Colonic mucosa (tissue), 4 donors: ENCODE measurements at places on chromosomes 3 and 15. TPM values are rescaled to one million over a fixed set of nuclear protein-coding genes. Genes with fewer than 3 reads are reported as not detected.

The NR1I2 gene
- total RNA-seq, result 70.4 TPM

The SHC4 gene
- total RNA-seq, result 0.30 TPM

The RPL32 gene
- total RNA-seq, result 1,239 TPM

The P2RY14 gene
- total RNA-seq, result 2.9 TPM

The RLBP1 gene
- not detected for total RNA-seq

The CTXN2 gene
- total RNA-seq, result 0.07 TPM

The ADCY5 gene
- total RNA-seq, result 7.8 TPM

DNA sequence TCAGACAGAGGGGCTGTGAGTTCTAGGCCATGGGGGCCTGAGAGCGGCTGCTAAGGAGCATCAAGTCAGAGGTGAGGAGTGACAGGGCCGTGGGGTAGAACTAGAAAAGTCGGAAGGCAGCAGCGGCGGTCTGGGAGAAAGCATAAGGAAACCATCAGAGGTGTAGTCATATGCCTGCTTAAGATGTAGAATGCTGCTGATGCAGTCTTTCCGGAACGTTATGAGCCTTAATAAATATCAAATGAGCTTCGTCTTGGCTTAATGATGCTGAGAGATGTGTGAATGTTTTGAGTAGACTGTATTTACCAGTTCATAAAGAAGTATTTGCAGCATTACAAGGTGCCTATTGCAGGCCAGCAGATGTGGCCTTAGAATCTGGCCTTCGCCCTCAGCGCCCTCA lies 15.2 kb downstream of the ATG7 start:
- H3K4me1 ChIP-seq, result no peaks in the 10 kb centered on the region
- H3K4me3 ChIP-seq, result no peak overlapping the region
- no peak for DNase-seq
- H3K27ac ChIP-seq, result peak overlapping the region; percentile 38
- H3K27me3 ChIP-seq, result no peaks in the 10 kb centered on the region

DNA sequence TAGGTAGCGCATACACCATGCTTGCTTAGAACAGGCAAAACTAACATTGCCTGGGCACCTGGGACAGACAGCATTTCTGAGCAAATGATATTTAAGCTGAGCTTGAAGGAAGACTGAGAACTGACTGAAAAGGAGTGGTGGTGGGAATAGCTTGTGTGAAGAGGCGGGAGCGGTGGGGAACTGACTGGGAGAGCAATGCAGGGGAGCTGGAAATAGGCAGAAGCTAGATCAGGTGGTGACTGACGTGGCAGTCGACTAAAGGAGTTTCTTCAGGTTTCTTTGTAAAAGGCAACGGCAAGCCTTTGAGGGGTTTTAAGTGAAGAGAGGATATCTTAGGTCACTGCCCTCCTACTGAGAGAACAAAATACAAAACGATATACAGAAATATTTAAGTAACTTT lies 61.8 kb downstream of the NEO1 start:
- no peaks in the 10 kb centered on the region for H3K36me3 ChIP-seq
- no peak for DNase-seq
- no peak overlapping the region for H3K27ac ChIP-seq
- H3K4me3 ChIP-seq, result no peak overlapping the region
- no peaks in the 10 kb centered on the region for H3K27me3 ChIP-seq

DNA sequence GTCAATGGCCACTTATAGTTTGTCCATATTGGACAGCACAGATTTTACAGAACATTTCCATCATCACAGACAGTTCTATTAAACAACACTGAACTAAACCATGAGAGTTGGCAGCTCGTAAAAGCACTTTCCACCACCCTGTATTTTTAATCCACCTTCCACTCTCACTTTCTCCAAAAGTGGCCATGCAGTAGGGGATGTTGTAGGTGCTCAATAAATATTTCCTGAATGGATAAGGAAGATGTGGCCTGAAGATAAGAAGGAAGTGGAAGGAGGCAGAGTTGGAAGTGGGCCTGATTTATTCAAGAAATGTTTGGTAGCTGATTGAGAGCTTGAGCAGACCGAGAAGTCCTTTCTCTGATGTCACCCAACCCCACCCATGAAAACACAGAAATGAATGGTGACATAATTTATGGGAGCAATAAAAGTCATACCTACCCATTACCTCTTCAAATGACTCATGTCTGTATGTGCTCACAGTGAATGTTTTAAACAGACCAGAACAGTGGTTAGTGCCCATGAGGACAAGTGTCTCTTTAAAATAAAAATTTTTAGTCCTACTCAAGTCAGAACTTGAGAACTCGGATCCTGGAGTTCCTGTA lies 39.6 kb upstream of the CTNNB1 start:
- no peaks in the 10 kb centered on the region for H3K27me3 ChIP-seq
- peak; percentile 69 for DNase-seq
- no peaks in the 10 kb centered on the region for H3K36me3 ChIP-seq
- no peaks in the 10 kb centered on the region for H3K4me1 ChIP-seq
- no peak overlapping the region for H3K4me3 ChIP-seq

- no peaks in the 10 kb centered on the region for H3K27me3 ChIP-seq
- no peak overlapping the region for H3K27ac ChIP-seq
- DNase-seq, result no peak
- no peaks in the 10 kb centered on the region for H3K4me1 ChIP-seq
Observed at GRCh38 chr3:11818033-11818432, 28.7 kb downstream of the TAMM41 start.

DNA sequence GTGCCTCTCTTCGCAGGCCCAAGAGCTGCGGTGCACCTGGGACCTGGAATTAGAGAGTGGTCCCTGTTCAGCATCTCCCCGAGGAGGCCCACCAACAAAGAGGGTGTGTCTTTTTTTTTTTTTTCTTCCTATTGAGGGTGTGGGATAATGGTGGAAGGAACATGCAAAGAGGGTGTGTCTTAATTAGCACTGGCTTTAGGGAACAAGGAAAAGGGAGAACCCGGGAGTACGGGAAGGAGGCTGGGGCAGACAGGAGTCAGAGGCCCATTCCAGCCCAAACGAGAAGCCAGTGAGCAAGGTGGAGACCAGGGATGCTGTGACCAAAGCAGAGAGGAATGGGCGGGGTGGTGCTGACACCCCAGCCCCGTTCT lies 429 bp upstream of the LOXL1 start:
- H3K4me1 ChIP-seq, result no peaks in the 10 kb centered on the region
- DNase-seq, result no peak
- H3K27ac ChIP-seq, result peak overlapping the region; percentile 14
- no peaks in the 10 kb centered on the region for H3K36me3 ChIP-seq

GRCh38 chr3:39362812-39363211 lies 20.4 kb upstream of the SLC25A38 start:
- no peak overlapping the region for H3K4me3 ChIP-seq
- H3K4me1 ChIP-seq, result no peaks in the 10 kb centered on the region
- DNase-seq, result no peak
- H3K36me3 ChIP-seq, result no peaks in the 10 kb centered on the region

DNA sequence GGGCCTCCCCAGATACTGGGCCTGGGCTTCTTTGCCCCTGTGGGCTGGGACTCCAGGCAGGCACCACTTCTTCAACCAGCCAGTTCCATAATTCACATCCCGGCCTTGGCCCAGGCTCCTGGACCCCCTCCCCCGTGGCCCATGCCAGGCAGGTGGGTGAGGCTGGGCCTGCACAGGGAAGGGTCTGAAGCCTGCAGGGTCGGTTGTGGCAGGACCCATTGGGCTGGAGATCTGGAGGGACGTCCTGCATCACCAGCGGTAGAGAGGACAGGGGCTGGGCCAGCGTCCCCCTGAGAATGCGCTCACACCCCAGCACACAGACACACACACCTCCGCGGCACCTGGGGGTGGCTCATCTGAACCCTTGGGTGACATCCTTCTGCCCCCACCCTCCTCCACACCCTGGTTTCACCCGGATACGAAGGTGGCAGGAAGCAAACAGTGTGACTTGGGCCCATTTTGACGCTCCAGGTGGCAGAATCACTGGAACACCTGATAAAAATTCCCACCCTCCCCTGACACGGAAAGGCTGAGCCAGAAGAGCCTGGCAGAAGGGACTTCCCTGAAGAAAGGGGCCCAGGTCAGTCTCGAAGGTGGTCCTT lies 15.4 kb downstream of the ZDHHC19 start:
- DNase-seq, result no peak
- H3K27ac ChIP-seq, result no peak overlapping the region
- H3K4me3 ChIP-seq, result no peak overlapping the region
- H3K27me3 ChIP-seq, result no peaks in the 10 kb centered on the region
- H3K36me3 ChIP-seq, result no peaks in the 10 kb centered on the region
- peaks cover 13% of the 10 kb centered on the region for H3K4me1 ChIP-seq

DNA sequence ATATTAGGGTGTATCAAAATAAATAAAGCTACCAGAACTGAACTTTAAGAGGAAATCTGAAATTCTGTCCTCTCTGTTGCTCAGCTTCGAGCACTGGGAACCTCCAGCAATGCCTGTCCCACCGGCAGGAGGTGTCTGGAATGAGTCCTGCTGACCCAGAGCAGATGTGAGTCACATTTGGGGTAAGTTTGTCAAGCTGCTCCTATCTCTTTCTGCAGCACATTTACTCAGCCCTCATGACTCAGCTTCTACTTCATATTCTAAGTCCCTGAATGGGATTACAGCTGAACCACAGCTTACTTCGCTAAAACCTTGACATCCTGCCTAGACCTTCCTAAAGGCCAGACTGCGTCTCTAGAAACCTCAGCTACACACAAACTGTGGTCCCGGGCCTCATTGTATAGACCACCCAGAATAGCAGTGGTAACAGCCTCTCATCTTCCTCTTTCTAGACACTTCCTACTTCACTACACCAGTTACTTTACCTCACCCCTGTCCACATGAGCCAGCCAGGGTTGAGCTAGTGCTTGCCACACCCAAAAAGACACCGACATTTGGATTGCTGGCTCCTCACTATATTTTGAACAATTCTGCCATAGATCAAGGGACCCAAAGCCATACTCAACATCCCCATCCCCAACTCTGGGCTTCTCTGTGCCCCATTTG lies 109.6 kb upstream of the TMCO5A start:
- no peak for DNase-seq
- no peaks in the 10 kb centered on the region for H3K27me3 ChIP-seq
- H3K4me1 ChIP-seq, result no peaks in the 10 kb centered on the region

DNA sequence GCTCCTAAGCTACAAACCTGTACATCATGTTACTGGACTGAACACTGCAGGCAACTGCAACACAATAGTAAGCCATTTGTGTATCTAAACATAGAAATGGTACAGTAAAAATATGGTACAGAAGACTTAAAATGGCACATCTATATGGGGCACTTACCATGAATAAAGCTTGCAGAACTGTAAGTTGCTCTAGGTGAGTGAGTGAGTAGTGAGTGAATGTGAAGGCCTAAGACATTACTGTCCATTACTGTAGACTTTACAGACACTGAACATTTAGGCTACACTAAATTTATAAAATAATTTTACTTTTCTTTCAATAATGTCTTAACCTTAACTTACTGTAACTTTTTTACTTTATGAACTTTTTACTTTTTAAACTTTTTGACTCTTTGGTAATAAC lies 76.2 kb downstream of the STAG1 start:
- no peak overlapping the region for H3K4me3 ChIP-seq
- H3K27ac ChIP-seq, result no peak overlapping the region
- DNase-seq, result no peak
- no peaks in the 10 kb centered on the region for H3K4me1 ChIP-seq
- H3K36me3 ChIP-seq, result no peaks in the 10 kb centered on the region

DNA sequence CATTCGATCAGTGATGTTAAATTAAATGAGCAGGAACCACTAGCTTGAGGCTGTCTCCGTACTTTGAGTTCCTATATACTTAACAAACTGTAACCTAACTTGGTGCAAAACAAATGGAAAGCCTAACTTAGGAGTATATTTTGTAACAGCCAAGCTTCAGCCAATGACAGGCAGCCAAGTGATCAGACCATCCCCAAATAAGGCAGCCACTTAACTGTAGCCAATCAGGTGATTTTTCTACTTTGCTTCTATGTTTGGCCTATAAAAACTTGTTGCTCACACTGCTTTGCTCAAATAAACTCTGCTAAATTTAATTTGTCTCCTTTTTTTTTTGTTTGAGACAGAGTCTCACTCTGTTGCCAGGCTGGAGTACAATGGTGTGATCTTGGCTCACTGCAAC lies 19.3 kb upstream of the ZNF770 start:
- no peaks in the 10 kb centered on the region for H3K4me1 ChIP-seq
- H3K27me3 ChIP-seq, result no peaks in the 10 kb centered on the region
- DNase-seq, result no peak
- no peak overlapping the region for H3K27ac ChIP-seq
- H3K4me3 ChIP-seq, result no peak overlapping the region

DNA sequence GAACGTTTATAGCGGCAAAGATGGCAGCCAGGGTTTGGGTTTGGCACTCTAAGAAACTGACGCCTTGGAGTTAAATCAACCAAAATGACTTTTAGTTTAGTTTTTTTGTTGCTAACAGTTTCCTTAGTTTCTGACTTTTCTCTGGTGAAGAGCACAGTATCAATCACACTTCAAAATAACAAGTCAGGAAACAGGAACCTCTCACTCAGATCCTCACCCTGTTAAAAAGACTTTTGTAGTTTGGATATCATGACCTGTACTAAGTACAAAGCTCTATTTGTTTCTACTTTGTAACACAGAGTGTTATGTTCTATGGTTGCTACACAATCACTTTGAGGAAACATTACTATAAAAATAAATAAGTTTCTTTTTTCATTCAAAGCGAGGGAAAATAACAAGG lies 51.1 kb downstream of the ATP10A start:
- H3K27ac ChIP-seq, result no peak overlapping the region
- H3K27me3 ChIP-seq, result no peaks in the 10 kb centered on the region
- H3K4me1 ChIP-seq, result no peaks in the 10 kb centered on the region
- H3K36me3 ChIP-seq, result no peaks in the 10 kb centered on the region

GRCh38 chr15:31457631-31458526 lies 131.2 kb downstream of the KLF13 start:
- no peaks in the 10 kb centered on the region for H3K4me1 ChIP-seq

GRCh38 chr3:56323986-56324420 lies 144.3 kb downstream of the ERC2 start:
- no peak for DNase-seq
- H3K27me3 ChIP-seq, result no peaks in the 10 kb centered on the region
- no peak overlapping the region for H3K4me3 ChIP-seq
- H3K27ac ChIP-seq, result no peak overlapping the region
- H3K36me3 ChIP-seq, result no peaks in the 10 kb centered on the region

- DNase-seq, result no peak
- no peaks in the 10 kb centered on the region for H3K27me3 ChIP-seq
- H3K4me3 ChIP-seq, result no peak overlapping the region
- H3K4me1 ChIP-seq, result no peaks in the 10 kb centered on the region
Observed at GRCh38 chr15:70120958-70121623, 23.4 kb upstream of the TLE3 start.

GRCh38 chr15:66496951-66497501 lies 536 bp downstream of the SNAPC5 start:
- H3K27me3 ChIP-seq, result no peaks in the 10 kb centered on the region
- H3K27ac ChIP-seq, result peak overlapping the region; percentile 81
- no peak for DNase-seq
